Stimulated activated CD4-positive, alpha-beta T cell treated with anti-CD3 and anti-CD28 coated beads, Interleukin-1b, Interleukin-23, amount 100 ng/mL, for 1 hour (primary cell): ENCODE measurements at places on chromosomes 4 and X.

- DNase-seq, result no peak
Measured at GRCh38 chr4:125541836-125542385, 227.2 kb downstream of the FAT4 start.

- no peak for DNase-seq
Measured at GRCh38 chr4:4603067-4603466, 61.2 kb upstream of the STX18 start.

DNA sequence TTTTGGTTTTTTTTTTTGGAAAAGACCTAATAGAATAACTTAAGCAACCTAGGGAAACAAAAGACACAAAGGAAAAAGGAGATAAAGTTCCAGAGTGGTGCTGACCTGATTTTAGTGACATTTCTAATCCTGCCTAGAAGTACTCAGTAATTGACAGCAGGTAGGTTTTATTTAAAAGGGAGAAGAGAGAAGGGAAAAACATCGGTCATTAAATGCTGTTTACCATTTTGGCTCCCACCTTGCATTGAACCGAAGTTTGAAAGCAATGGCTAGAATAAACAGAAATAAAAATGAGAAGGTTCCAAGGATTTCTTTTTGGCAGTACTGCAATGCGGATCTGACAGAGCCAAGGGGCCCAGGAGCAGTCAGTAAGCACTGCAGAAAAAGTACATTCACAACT, 115.8 kb upstream of the MAOA start:
- no peak for DNase-seq

- no peak for DNase-seq
Measured at GRCh38 chr4:87851332-87851731, 18.6 kb downstream of the MEPE start.

GRCh38 chr4:163072222-163072621, 94.5 kb downstream of the NAF1 start:
- DNase-seq, result no peak

- DNase-seq, result no peak
Measured at GRCh38 chrX:40061871-40062524, 35.8 kb downstream of the BCOR start.

DNA sequence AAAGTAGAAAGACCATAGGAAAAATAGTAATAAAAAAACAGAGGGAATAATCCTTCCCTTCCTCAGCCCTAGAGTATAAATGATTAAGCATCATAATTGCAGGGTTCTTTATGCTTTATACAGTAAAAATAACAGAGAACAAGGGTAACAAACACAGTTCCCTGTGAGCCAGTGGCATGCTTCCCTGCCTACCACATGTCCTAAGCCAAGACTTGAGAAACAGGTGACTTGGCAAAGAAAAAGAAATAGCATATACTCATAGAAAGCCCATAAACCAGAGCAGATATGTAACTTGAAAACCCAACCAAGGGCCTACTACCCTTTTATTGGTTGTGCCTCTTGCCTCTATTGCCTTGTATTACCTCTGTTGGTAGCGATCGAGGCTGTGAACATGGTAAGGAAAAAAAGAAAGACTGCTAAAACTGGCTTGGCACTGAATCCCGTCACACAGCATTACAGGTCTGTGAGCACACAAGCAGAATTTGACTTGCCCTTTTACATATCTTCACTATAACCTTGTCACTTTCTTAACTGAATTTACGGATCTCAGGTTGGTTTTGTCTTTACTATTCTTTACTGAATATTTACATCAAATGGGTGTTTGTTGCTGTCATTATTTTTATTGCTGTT, 30.9 kb upstream of the MYOZ2 start:
- no peak for DNase-seq

- DNase-seq, result no peak
Measured at GRCh38 chrX:10482261-10482660, 138.1 kb downstream of the MID1 start.

- no peak for DNase-seq
Measured at GRCh38 chr4:12924253-12924652, 559.9 kb downstream of the RAB28 start.

- no peak for DNase-seq
Measured at GRCh38 chrX:39957816-39958566, 139.8 kb downstream of the BCOR start.

GRCh38 chr4:110527156-110527555, 51.2 kb downstream of the ENPEP start:
- DNase-seq, result no peak

- no peak for DNase-seq
Measured at GRCh38 chr4:19425146-19425545, 826.6 kb upstream of the SLIT2 start.

DNA sequence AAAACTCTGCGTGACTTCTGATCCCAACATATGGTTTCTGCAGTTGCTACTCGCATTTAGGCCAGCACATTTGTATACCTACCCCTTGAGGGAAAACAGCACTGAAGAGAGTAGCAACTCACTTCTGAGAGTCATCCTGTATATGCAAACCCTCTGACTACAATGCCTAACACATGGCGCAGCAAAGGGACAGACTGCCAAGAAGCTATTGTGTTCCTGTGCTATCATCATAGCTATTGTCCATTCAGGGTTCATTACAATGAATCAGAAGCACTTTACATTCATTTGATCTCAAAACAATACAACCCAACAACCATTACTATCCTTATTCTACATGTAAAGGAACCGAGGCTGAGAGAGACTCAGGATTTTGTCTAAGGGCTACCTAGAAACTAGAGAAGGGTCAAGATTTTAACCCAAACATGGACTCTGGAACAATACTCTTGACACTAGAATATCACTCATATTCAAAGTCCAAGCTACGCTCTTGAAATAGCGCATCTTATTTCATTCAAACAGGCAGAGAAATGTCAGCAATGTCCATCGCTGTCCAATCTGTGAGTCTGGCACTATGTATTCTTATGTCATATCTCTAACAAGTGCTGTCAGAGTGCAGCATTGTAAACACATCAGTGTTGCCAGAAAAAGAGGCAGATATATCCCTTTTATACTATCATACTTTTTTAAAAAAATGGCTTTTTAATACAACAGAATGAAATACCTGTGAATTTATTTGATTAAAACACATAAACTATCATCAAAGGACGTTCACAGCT, 173.6 kb downstream of the CORIN start:
- DNase-seq, result no peak

GRCh38 chr4:178784491-178784890, 1342.3 kb upstream of the AGA start:
- DNase-seq, result no peak

DNA sequence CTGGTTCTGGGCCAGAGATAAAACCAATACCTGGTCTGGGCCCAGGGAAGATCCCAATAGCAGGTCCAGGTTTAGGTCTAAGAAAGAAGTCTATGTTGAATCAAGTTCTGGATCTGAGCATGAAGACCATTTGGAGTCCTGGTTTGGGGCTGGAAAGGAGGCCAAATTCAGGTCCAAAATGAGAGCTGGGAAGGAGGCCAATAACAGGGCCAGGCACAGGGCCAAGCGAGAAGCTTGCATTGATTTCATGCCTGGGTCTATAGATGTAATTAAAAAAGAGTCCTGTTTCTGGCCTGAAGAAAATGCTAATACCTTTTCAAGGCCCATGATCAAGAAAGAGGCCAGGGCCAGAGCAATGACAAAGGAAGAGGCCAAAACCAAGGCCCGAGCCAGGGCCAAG, 3.4 kb downstream of the GPRASP1 start:
- DNase-seq, result no peak

DNA sequence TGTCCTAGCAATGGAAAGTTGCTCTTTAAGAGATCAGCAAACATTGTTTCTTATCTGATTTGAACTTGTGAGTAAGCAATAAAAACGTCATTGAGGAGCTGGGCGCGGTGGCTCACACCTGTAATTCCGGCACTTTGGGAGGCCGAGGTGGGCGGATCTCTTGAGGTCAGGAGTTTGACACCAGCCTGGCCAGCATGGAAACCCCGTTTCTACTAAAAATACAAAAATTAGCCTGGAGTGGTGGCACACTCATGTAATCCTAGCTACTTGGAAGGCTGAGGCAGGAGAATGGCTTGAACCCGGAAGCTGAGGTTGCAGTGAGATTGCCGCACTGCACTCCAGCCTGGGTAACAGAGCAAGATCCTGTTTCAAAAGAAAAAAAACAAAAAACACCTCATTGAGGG, 11.2 kb upstream of the PLAC8 start:
- DNase-seq, result no peak

DNA sequence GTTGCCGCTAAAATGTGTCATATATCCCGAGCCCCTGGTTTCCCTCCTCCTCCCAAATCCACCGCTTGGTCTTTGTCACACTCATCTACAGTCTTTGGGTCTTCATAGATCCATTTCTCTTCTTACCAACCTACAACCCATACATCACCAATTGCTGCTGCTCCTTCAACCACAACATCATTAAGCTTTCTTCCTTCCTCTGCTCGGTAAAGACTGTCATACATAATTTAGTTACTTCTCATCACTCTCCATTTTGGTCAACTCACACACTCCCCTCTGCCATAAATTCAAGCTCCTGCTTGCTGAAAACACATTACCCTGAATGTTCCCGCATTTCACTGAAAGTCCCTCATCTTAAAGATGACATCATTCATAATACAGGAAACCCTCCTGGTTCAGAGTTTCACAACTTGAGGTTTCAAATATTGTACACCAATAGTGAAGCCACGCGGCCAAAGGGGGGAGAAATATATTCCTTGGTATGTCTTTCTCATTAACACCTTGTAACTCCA, 1.7 kb upstream of the DCTD start:
- no peak for DNase-seq

GRCh38 chrX:23782863-23783588, at the start of gene SAT1:
SAT1 (plus strand) TSS chrX:23783173; CDS start chrX:23783352, 179 bp downstream.
- DNase-seq, result peak; percentile 83

DNA sequence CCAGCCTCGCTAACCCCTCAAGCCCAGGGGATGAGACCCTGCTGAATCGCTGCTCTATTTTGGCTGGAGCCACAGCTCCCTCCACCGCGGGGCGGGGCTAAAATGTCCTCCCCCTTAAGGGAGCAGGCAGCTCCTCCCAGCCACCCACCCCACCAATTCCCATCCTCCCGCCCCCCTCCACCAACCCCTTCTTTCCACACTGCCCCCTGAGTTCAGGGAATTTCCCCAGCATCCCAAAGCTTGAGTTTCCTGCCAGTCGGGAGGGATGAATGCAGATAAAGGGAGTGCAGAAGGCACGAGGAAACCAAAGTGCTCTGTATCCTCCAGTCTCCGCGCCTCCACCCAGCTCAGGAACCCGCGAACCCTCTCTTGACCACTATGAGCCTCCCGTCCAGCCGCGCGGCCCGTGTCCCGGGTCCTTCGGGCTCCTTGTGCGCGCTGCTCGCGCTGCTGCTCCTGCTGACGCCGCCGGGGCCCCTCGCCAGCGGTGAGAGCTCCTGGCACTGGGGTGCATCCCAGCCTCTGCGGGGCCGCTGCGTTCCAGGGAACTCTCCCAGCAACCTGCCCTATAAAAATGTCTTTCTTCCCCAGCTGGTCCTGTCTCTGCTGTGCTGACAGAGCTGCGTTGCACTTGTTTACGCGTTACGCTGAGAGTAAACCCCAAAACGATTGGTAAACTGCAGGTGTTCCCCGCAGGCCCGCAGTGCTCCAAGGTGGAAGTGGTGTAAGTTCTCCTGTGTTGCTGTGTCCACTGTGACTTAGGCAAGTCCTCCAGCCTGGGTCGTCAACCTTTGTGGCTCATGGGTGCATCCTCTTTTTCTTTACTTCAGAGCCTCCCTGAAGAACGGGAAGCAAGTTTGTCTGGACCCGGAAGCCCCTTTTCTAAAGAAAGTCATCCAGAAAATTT, at the start of gene CXCL6:
Gene CXCL6, plus strand, starts transcription at position 306 of the 907 bp plus-strand sequence. Its CDS starts 73 bp downstream, at position 379.
- DNase-seq, result no peak
